ENCODE measurements at places on chromosomes 7 and 10.

GRCh38 chr7:112416127-112416526, 34.1 kb upstream of the IFRD1 start:
- no peak for DNase-seq

DNA sequence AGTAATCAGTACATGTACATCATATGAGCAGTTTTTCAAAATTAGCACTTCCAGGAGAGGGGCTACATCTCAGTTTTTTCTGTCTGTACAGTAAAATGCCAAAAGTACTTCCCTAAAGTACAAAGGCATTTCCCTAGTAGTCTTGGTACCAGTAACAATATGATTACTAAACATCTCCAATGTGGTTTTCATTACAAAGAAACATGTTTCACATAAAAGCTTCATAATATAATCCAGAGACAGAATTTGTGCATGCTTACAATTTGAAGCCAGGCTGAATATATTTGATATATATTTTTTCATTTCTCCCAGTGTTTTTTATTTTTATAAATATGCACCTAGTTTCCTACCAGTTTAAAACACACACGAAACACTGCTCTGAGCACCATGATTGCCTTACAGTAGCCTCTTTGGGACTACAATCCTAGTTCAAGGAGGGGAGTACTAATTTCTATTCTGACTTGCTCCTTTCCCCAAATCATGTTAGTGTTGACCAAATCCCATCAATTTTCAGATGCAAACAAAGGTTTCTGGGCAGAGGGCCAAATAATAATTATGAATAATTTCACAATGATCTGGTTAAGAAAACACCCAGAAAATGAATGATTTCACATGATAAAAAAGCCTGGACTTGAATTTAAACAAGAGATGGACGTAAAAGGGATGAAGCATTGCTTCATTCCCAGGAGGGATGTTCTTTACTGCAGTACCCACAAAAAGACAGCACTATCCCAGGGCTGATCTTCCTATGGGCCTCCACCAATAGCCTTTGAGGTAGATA, 201.3 kb downstream of the SLC25A13 start:
- no peak for DNase-seq

DNA sequence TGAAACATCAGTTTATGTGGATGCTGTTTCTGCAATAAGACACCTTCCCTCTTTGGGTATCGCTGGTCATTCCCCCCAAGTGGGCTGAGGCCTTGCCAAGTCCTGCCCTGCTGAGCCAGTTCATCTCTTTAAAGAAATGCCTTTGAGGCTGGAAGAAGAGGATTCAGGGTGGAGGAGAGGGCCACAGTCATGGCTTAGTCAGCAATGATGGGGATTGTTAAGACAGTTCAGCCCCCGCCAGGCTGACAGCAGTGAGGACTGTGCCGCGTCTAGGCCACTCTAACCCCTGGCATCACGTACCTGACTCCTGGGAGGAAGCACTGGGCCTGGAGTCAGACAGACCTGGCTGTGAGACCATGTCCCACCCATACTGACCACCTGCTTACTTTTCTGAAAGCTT, 48.3 kb downstream of the PNLIPRP2 start:
- no peak for DNase-seq

GRCh38 chr10:15821046-15821683, 39.1 kb downstream of the MINDY3 start:
- DNase-seq = no peak

DNA sequence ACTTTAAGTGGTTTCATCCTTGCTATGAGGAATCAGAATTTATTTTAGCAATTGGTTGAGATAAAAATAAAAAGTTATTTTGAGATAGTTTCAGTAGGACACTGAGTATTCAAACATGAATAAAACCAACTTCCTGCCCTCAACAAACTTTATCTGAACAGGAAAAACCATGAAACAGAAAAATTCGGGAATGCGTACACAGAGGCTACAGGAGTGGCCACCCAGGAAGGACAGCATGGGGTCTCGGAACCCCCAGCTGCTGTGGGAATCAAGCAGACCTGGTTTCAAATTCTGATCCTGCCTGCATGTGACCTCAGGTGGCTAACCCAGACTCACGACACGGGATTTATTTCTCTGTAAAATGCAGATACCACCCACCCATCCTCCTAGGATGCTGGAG, 49.0 kb upstream of the GRID1 start:
- no peak for DNase-seq

DNA sequence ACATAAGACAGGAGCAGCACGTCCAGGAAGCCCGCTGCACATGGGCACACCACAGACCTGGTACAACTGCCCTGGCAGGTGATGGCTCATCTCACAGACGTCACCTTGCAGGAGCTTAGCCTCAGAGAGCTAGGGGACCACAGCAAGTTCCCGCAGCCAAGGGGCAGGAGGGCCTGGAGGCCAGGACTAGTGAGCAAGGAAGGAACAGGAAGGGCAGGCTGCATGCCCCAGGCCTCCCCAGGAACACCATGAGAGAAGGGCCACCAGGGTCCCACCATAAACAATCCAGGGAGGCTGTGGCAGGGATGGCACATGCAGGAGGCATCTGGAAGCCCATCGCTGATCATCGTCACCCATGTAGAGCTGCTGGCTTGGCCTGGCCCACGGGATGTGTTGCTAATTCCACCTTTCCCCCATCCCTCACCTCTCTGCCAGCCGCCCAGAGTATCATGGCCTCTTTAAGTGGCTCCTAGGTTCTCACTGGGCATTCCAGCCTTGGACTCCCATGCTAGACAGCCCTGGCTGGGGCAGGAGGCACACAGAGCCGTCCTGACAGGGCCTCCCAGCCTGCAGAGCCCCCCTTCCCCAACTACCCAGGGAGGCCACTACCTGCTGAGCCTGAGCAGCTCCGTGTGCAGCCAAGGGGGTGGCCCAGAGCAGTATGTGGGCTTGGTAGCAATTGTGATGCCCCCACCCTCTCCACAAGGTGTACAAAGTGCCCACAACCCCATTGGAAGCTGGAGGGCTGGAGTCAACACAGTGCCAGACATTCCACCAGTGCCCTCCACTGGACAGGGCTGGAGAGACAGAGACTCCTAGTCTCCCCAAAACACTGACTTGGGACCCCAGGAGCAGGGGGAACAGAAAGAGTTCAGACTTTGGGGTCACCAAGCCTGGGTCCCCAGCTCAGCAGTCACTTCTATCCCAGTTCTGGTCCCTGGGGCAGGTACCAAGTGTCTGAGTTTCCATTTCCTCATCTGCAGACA, 35.5 kb downstream of the GRID1 start:
- no peak for DNase-seq

GRCh38 chr7:15643000-15643705, 43.3 kb downstream of the MEOX2 start:
- DNase-seq = no peak

- no peak for DNase-seq
Observed at GRCh38 chr7:126185959-126186580, 1066.7 kb downstream of the GRM8 start.

DNA sequence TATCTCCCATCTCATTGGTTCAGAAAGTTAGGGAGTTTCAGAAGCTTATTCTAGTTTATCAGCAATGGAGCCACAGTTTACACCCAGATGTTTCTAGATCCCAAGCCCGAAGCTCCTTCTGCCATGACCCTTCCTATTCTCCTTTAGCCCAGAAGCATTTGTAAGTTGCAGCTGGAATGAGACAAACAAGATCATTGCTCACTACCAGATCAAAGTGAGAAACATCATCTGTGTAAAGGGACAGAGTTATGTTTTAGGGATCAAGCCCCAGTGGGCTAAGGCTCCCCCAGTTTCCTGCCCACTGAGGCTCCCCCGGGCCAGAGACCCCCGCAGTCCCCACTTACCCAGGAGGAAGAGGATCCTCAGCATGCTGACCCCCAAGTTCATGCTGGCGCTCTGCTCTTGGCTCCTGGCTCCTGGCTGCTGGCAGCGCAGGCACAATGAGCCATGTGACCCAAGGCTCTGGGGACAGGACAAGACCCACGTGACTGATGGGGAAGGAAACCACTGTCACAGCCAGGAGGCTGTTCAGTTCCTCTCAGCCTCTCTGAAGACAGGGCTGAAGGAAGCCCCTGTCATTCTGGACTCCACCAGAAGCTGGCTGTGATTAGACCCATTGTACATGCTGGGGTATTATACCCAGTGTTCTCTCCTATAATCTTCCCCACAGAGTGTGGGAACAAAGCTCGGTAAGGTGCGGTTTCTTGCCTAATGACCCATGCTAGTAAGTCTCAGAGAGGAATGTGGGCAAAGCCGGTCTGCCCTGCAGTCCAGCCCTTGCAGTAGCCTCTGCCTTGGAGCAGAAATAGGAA, at the start of gene TMEM273:
Gene TMEM273 (minus strand): TSS at position 442 of the 812 bp plus-strand sequence. CDS start 55 bp downstream, at position 387.
- DNase-seq = no peak

GRCh38 chr10:125149680-125150047, 10.7 kb downstream of the CTBP2 start:
- no peak for DNase-seq

GRCh38 chr10:60677531-60678129, 100.6 kb upstream of the CDK1 start:
- no peak for DNase-seq

DNA sequence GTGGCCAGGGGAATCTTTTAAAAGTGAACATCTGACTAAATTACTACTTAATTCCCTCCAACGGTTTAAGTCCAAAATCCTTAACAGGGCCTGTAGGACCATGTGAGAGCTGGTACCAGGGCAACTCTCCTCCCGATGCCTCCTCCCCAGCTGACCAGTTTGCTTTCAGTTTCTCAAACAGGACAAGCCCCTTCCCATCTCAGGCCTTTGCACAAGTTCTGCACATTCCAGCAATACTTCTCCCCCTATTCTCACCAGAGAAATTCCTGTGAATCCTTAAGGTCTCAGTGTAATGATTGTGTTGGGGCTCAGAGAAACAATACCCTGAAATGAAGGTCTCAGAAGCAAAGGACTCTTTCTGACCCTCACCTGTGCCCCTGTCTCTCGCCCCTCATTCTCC, 8.0 kb upstream of the CALHM1 start:
- DNase-seq = no peak

GRCh38 chr7:5373300-5373699, 50.3 kb downstream of the TNRC18 start:
- no peak for DNase-seq

- DNase-seq = no peak
Observed at GRCh38 chr7:82056282-82056681, 286.4 kb upstream of the HGF start.

- DNase-seq = no peak
Observed at GRCh38 chr7:95690367-95690947, 81.9 kb upstream of the DYNC1I1 start.

GRCh38 chr7:65269150-65269856, 104.4 kb upstream of the ZNF92 start:
- DNase-seq = peak; percentile 98

GRCh38 chr7:83681200-83681778, 32.4 kb upstream of the SEMA3E start:
- no peak for DNase-seq

- DNase-seq = no peak
Observed at GRCh38 chr10:119667562-119668328, 16.6 kb downstream of the BAG3 start.

GRCh38 chr7:127514499-127514898, 70.9 kb downstream of the GCC1 start:
- no peak for DNase-seq

DNA sequence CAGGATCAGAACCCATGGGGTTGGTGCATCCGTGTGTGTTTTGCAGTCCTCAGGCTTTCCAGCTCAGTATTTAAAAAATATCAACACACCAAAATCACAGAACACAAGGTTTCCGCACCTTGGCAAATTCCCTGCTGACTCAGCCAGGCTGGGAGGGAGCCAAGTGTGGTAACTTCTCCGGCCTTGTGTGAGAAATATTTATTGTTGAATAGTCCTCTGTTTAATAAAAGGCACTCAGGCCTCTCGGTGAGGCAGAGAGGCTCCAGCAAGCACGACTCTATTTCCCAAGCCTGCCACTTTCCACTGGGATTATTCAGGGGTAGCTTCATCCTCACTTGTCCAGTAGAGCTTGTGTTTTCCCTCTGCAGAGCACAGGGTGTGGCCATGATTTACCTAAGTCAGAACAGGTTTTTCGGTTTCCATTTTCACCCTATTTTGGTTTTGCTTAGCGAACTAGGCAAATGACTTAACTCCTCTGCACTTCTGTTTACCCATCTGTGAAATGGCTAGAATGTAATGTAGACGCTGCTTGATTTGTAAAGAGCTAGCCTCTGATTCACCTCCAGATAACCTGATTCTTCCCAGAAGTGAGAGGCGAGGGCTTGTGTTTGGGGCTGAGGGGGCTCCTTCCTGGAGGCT, 13.0 kb upstream of the CHST15 start:
- DNase-seq = no peak

- DNase-seq = peak; percentile 11
Observed at GRCh38 chr7:33895025-33895804, 10.1 kb upstream of the BMPER start.

GRCh38 chr10:61286686-61287085, 166.5 kb downstream of the TMEM26 start:
- no peak for DNase-seq

DNA sequence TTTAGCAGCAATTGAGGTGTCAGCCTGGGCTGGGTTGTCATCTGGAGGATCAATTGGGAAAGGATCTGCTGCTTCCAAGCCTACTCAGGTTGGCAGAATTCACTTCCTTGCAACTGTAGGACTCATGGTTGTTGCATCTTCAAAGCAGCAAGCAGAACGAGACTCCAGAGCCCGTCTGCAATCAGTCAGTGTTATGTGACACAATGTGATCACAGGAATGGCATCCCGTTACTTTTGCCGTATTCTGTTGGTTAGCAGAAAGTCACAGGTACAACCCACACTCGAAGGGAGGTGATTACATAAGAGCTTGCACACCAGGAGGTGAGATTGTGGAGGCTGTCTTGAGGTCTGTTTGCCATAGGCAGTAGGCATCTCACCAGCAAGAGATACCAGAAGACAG, 15.4 kb upstream of the LYZL1 start:
- no peak for DNase-seq

DNA sequence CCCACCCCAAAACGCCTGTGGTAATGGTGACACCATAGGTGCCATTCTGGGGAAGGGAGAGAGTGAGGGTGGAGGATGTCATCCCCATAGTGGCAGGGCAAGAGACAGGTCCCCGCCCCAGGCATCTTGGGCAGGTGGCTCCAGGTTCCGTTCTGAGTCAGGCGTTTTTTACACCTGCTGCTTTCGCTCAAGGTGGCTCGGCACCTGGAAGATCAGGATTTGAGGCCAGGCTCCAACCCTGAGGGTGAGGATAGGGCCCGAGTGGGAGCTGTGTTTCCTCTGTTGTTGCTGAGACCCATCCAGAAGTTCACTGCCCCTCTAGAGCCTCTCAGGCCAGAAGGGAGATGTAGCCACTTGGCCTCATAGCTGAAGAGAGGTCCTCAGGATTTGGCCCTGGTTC, 36.6 kb upstream of the DUSP5 start:
- DNase-seq = no peak

GRCh38 chr7:13563680-13564079, 425.8 kb downstream of the ETV1 start:
- DNase-seq = no peak

GRCh38 chr7:22184549-22185199, 172.3 kb downstream of the RAPGEF5 start:
- no peak for DNase-seq

Measured in NCI-H187 (cell line).